ENCODE measurements at places on chromosomes 1 and 21.

DNA sequence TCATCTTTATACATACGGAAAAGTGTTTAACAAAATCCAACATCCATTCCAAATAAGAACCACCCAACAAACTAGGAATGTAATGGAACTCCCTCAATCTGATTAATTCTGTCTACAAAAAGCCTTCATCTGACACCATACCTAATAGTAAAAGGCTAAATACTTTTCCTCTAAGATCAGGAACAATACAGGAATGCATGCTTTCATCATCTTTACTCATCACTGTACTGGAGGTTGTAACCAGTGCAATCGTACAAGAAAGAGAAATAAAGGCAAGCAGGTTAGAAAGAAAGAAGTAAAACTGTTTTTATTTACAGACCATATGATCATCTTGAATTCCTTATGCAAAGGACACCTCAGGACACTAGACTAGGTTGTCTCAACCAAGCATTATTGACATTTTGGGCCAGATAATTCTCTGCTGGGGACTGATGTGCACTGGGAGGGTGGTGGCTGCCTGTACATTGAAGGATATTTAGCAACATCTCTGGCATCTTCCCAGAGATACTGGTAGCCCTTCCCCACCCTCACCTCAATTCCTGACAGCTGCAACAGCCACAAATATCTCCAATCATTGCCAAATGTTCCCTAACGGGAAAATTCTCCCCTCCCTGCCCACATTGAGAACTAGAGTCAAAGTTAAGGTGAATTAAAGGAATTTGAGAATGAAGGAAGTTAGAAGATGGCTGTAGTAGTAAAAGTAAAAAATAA, 30.6 kb upstream of the INSL5 start:
- DNase-seq = no peak

GRCh38 chr21:37074546-37074945, 1.5 kb downstream of the TTC3 start:
- no peak for DNase-seq

- no peak for DNase-seq
Observed at GRCh38 chr1:9908871-9909233, 1.2 kb downstream of the CTNNBIP1 start.

GRCh38 chr21:23471877-23472276, 2135.4 kb downstream of the MRPL39 start:
- no peak for DNase-seq

DNA sequence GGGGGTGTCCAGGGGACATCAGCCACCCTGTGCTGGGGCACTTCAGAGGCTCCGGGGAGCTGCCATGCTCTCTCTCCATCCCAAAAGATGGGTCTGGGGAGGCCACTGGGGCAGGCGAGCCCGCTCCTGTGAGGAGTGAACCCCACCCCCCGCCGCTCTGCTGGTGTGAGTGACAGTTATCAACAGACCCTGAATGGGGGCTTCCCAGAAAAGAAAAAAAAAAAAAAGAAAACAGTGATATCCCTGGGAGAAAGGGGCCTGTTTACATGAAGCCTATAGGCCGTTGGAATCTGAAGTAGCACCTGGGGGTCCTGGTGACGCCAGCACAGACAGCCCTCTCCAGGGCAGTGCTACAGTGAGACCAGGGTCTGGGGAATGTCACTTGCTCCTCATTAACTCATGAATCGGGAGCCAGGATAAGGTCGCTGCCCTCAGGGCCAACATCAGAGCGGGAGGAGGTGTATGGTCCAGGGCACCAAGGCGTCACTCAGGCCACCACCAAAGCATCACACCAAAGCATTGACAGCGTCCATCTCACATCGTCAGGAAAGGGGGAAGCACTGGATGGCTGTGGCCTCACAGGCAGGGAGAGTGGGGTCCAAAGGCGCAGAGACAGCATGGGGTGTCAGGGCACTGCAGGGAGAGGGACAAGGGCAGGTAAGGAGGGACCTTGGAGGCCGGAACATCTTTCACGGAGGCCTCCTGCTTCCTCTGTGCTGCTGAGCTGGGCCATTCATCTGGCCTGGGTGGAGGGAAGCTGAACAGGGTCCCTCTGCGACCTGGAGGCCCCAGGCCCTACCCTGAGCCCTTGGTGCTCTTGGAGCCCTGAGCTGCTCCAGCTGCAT, 8.4 kb upstream of the NPHP4 start:
- no peak for DNase-seq

DNA sequence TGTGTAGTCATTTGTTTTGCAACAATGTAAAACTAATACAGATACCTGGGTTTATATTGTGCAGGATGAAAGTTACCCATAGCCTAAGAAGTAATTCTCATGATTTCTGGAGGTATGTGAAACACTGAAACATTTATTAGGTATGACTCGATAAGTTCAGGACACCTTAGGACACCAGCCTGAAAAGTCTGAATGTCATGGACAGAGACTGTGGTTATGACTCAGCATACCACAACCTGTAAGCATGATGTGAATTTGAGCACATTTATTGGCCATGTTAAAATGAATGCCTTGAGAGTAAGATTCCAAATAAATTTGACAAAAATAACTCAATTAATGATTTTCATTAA, 1471.7 kb upstream of the B3GALT2 start:
- no peak for DNase-seq

Data from CD8-positive, alpha-beta memory T cell (primary cell).